ENCODE measurements at places on chromosomes 7 and 10. TPM values are rescaled to one million over a fixed set of nuclear protein-coding genes. Genes with fewer than 3 reads are reported as not detected.

GRCh38 chr10:90167174-90168064, 466.0 kb downstream of the KIF20B start:
- H3K4me1 ChIP-seq, result no peaks in the 10 kb centered on the region
- H3K27me3 ChIP-seq, result no peaks in the 10 kb centered on the region
- no peak overlapping the region for H3K4me3 ChIP-seq

- H3K36me3 ChIP-seq, result no peaks in the 10 kb centered on the region
- no peak overlapping the region for H3K27ac ChIP-seq
- no peaks in the 10 kb centered on the region for H3K4me1 ChIP-seq
- no peak overlapping the region for H3K4me3 ChIP-seq
- no peak for DNase-seq
- peaks cover 61% of the 10 kb centered on the region for H3K27me3 ChIP-seq
Measured at GRCh38 chr10:43287056-43288007, 20.5 kb upstream of the RASGEF1A start.

GRCh38 chr10:7389844-7390243, 21.0 kb downstream of the SFMBT2 start:
- DNase-seq, result no peak
- H3K27ac ChIP-seq, result no peak overlapping the region
- H3K27me3 ChIP-seq, result no peaks in the 10 kb centered on the region
- no peaks in the 10 kb centered on the region for H3K36me3 ChIP-seq
- peaks cover 15% of the 10 kb centered on the region for H3K4me1 ChIP-seq

DNA sequence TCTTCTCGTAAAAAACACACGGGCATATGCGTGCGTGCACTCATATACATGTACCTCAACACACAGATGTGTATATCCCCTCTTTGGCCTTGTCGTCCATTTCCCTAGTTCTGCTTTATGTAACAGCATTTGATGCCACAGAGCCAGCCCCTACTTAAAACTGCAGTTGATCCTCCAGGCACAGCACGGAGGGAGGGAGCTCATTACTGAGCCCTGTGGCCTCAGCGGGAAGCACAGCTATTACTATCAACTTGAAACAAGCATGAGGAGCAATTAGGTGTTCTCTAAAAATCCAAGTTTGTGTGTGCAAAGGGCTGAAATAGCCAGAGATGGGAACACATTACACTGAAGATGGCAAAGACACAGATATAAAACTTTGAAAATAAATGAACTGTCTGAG, 580.9 kb downstream of the GLRX3 start:
- no peak overlapping the region for H3K4me3 ChIP-seq
- peaks cover 4% of the 10 kb centered on the region for H3K4me1 ChIP-seq
- H3K27me3 ChIP-seq, result peaks cover 13% of the 10 kb centered on the region
- H3K36me3 ChIP-seq, result no peaks in the 10 kb centered on the region

- H3K36me3 ChIP-seq, result peaks cover 2% of the 10 kb centered on the region
- no peaks in the 10 kb centered on the region for H3K27me3 ChIP-seq
- DNase-seq, result no peak
- no peak overlapping the region for H3K27ac ChIP-seq
Measured at GRCh38 chr10:10902951-10903350, 114.7 kb upstream of the CELF2 start.

GRCh38 chr7:89695241-89695640, 459.0 kb upstream of the STEAP1 start:
- H3K27me3 ChIP-seq, result no peaks in the 10 kb centered on the region
- no peaks in the 10 kb centered on the region for H3K36me3 ChIP-seq
- H3K27ac ChIP-seq, result no peak overlapping the region
- H3K4me1 ChIP-seq, result no peaks in the 10 kb centered on the region

DNA sequence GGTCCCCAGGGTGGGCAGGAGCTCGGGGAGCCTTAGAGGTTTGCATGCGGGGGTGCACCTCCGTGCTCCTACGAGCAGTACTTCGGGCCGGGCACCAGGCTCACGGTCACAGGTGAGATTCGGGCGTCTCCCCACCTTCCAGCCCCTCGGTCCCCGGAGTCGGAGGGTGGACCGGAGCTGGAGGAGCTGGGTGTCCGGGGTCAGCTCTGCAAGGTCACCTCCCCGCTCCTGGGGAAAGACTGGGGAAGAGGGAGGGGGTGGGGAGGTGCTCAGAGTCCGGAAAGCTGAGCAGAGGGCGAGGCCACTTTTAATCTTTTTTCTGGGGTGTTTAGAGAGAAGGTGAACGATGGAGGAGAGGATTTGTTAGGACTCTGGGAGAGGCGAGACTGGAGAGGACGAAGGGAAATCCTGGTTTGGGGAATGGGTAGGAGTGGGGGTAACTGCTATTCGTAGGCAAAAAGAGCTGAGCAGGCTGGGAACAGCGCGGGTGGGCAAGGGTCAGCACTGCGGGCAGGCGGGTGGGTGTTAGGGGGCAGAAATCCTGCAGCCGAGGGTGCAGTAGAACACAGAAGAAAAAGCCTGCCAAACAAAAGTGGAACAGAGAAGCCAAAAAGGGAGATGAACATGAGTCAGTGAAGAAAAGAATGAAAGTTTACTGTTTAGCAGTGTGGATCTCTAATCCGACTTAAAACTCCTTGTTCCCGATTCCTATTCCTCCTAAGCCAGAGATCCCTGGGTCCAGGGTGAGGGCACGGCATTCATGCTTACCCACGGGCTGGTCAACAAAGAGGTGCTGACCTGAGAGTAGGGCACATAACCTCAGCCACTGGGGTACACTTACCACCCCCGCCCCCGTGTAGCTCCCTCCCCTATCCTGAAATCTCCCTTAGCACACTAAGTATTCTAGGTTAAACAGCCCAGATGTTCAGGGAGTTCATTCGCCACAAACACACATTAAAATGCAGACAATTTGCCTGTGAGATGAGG, 26.9 kb downstream of the PRSS2 start:
- H3K27me3 ChIP-seq, result peaks cover 96% of the 10 kb centered on the region
- H3K4me3 ChIP-seq, result peak overlapping the region; percentile 79
- no peaks in the 10 kb centered on the region for H3K36me3 ChIP-seq
- peaks cover 8% of the 10 kb centered on the region for H3K4me1 ChIP-seq

- no peaks in the 10 kb centered on the region for H3K27me3 ChIP-seq
- DNase-seq, result no peak
- no peak overlapping the region for H3K27ac ChIP-seq
- H3K36me3 ChIP-seq, result no peaks in the 10 kb centered on the region
Measured at GRCh38 chr7:135523146-135523545, 13.2 kb upstream of the CNOT4 start.

DNA sequence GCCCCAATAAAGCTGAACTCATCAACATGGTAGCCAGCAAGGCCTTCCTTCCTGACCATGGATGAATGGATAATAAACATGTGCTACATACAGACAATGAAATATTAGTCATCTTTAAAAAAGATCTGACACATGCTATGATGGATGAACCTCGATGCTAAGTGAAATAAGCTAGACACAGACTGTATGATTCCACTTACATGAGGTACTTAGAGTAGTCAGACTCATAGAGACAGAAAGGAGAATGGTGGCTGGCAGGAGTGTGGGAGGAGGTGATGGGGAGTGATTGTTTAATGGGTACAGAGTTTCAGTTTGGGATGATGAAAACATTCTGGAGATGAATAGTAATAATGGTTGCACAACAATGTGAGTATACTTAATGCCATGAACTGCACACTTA, 114.1 kb upstream of the SORCS3 start:
- H3K27me3 ChIP-seq, result peaks cover 3% of the 10 kb centered on the region
- H3K36me3 ChIP-seq, result no peaks in the 10 kb centered on the region
- H3K4me1 ChIP-seq, result no peaks in the 10 kb centered on the region
- no peak overlapping the region for H3K4me3 ChIP-seq
- no peak overlapping the region for H3K27ac ChIP-seq

DNA sequence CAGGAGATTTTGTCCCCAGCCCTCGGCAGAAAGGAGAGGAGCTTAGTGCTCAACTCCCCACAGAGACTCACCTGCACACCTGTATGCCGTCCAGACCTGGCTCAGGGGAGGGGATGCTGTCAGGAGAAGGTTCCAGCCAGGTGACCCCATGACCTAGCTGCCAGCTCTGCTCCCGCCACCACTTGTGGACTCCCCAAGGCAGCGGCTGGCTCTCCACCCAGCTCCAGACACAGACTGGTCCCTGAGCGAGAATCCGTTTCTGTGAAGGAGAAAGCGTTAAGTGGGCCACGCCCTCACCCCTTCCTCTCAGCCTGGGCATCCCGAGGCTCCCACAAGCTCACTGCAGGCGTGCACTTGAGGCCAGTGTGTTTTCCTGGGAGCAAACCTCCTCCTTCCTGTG, 76.4 kb downstream of the RGS10 start:
- peaks cover 3% of the 10 kb centered on the region for H3K36me3 ChIP-seq
- no peak for DNase-seq
- peaks cover 20% of the 10 kb centered on the region for H3K27me3 ChIP-seq
- H3K4me3 ChIP-seq, result no peak overlapping the region
- no peak overlapping the region for H3K27ac ChIP-seq

CNTNAP2 gene
- 12.9 TPM for total RNA-seq

TRIM74 gene
- total RNA-seq, result 1.8 TPM

EPDR1 gene
- 4.1 TPM for total RNA-seq

IDI2 gene
- not detected for total RNA-seq

SHOC2 gene
- 30.1 TPM for total RNA-seq

TIMM23 gene
- total RNA-seq, result 72.0 TPM

OR2A7 gene
- 0.41 TPM for total RNA-seq

GRM8 gene
- total RNA-seq, result 2.7 TPM
